H7 (cell line): ENCODE measurements at places on chromosomes 6 and 20. TPM values are rescaled to one million over a fixed set of nuclear protein-coding genes. Genes with fewer than 3 reads are reported as not detected.

Gene SNAP91
- total RNA-seq = 0.45 and 0.67 TPM in 2 replicates

Gene RUNX2
- total RNA-seq = 0.14 and 0.18 TPM in 2 replicates

Gene STMND1
- total RNA-seq = not detected in 2 replicates

Gene GPR63
- 4.2 and 6.2 TPM in 2 replicates for total RNA-seq

Gene CTAGE9
- total RNA-seq = not detected in 2 replicates
